ENCODE measurements at places on chromosomes 13 and 19.

DNA sequence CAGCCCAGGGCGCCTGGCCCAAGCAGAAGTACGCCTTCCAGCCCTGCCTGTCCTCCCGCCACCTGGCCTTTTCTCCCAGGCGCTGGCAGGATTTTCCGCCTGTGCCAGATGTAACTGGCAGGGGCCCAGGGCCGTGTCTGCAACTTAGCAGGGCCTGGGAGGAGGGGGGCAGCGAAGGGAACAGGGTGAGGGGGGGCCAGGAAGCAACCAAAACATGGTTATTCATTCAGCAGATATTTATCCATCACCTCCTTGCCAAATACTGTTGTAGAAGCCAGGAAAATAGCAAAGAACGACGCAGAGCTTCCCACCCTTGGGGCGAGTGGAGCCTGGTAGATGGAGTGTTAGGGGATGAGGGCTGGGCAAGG, 5.6 kb downstream of the TLE6 start:
- DNase-seq: no peak

DNA sequence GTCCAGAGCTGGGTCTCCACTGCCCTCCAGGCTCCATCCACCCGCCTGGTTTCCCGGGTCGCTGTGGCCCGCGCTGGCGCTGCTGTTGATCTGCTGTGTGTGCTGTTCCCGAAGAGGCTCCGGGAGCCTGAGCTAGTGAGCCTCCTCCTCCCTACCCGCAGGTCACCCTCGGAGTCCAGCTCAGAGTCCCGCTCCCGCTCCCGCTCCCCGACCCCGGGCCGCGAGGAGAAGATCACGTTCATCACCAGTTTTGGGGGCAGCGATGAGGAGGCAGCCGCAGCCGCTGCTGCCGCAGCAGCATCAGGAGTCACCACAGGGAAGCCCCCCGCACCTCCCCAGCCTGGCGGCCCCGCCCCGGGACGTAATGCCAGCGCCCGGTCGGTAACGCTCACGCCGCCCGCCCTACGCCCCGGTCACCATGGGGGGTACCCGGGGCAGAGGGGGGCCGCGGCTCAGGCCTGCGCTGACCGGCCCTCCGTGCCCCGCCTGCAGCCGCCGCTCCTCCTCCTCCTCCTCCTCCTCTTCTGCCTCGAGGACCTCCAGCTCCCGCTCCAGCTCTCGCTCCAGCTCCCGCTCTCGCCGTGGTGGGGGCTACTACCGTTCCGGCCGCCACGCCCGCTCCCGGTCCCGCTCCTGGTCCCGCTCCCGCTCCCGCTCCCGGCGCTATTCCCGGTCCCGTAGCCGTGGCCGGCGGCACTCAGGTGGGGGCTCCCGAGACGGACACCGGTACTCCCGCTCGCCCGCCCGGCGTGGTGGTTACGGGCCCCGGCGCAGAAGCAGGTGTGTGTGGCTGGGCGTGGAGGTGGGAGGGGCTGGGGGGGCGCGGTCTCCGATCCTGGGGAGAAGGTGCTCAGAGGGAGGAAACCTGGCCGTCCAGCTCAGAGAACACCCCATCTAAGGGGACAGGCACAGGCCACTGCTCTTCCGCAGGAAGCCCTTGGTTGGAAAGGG, 12.2 kb downstream of the ZNF296 start:
- no peak for DNase-seq

DNA sequence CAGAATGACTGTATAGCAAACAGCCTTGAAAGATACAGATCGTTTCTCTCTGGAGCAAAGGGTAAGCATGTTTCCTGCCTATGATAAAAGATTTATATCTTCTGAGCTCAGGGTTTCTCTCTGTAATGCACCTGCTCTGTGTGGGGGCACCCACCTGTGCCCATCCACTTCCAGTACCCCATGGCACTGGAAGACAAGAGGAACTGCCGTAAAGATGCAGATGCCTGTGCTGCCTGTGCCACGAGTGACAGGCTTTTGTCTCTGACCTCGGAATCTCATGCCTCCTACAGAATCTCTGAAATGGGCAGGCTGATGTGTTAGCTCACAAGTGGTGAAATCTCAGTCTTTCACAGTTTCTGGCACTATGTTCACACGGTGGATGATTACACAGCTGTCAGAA, 50.3 kb upstream of the ATP11A start:
- no peak for DNase-seq

DNA sequence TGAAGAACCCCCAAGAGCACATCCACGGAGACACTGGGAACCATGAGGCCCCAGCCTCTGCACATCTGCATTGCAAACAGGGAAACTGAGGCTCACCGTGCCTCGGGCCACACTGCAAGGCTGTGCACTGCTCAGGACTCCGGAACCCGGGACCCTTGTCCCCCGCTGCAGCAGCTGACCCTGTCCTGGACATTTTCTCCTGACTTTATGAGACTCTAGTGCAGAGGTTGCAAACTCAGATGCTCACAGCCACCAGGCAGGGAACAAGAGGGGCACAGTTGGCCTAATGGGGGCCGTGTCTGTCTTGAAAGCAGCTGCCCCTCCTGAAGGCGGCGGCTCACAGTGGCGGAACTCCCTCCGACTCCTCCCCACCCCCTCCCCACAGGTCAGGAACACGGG, 16.5 kb upstream of the IGLON5 start:
- no peak for DNase-seq

- DNase-seq: no peak
Observed at GRCh38 chr13:74966814-74967424, 515.0 kb downstream of the TBC1D4 start.
